Ovary (tissue), 10 donors: ENCODE measurements at places on chromosomes 4 and X. TPM values are rescaled to one million over a fixed set of nuclear protein-coding genes. Genes with fewer than 3 reads are reported as not detected.

GRCh38 chrX:13254076-13254785 is 65.6 kb downstream of the ATXN3L start:
- DNase-seq = peak; percentile 36

GRCh38 chrX:17020356-17020755 is 73.9 kb downstream of the REPS2 start:
- DNase-seq = no peak

GRCh38 chr4:26806331-26806730 is 54.3 kb upstream of the STIM2 start:
- DNase-seq = no peak

DNA sequence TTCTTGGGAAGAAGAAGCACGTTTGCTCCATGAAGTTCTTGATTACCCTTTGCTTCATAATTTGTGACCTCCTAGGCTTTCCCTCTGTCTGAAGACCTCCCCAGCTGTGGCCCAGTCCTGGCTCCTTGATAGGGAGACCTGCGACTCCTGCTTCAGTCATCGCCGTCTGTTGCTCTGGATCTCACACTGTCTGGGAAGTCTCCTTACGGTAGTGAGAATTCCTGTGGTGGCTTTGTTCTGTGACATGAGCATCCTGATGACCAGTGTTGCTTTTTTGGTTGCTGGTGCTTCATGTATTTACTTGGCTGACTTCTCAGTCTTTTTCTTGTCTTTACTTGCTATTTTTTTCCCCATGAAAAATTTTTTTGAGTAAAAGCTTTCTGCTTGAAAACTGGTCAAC is 44.2 kb downstream of the JADE1 start:
- DNase-seq = no peak

DNA sequence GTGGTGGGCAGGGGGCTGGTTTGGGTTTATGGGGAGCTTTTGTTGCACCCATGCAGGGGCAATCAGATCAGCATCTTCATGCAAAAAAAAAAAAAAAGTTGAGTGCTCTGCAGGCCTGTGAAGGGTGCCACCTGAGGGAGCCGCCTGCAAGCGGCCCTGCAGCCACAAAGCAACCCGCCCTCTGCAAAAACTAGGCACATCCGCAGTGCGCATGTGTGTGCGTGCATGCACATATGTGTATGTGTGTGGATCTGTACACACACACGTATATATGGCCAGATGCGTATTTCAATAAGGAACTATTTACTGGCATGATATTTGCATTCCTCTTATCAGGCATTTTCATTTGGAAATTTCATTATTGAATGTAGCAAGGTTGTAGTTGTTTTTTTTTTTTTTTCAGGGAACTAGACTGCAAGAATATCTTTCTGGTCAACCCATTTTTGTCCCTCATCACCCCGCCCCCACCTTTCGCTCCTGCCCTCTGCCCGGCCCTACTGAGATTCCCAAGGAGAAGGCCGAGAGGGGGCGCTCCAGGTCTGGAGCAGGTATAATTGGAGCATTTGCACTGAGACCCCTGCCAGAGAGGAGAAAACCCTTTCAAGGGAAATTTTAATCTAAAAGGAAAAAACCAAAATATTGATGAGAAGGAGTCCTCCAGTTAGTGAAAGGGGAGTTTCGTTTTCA is 18.1 kb downstream of the CCNQ start:
- no peak for DNase-seq

DNA sequence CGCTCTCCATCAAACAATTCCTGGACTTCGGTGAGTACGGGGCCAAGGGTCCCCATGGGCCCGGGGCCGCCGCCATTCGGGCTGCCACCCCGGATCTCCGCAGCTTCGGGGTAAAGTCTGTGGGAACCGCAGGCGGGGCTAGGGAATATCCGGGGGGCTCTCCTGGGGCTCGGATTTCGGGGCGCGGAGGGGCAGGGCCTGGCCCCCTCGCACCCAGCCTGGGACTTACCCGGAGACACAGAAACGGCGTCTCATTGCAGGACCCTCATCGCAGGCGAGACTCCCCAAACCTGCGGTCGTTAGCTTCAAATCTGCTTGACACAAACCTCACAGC is 413 bp downstream of the PDK3 start:
- DNase-seq = no peak

The PABPC1L2B gene
- not detected for total RNA-seq

The MAGEB1 gene
- total RNA-seq = not detected

- DNase-seq = no peak
Measured at GRCh38 chrX:9670136-9670814, 95.4 kb downstream of the GPR143 start.

DNA sequence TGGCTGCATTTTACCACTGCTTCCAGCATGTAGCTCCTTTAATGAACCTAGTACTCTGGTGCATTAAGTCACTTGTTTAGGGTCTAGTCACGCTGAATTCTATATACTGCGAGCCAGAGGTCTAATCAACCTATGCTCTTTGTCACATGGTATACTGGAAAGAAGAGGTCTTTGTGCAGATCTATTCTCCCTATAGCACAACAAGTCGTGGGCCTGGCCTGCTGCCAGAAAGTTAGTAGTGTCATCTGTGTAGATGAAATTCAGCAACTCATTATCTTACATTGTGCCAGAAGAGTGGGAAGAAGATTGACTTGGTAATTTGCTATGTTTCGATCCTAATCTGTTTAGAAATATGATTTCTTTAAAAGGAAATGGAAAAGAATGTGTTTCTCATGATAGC is 80.8 kb downstream of the AWAT2 start:
- DNase-seq = peak; percentile 19

DNA sequence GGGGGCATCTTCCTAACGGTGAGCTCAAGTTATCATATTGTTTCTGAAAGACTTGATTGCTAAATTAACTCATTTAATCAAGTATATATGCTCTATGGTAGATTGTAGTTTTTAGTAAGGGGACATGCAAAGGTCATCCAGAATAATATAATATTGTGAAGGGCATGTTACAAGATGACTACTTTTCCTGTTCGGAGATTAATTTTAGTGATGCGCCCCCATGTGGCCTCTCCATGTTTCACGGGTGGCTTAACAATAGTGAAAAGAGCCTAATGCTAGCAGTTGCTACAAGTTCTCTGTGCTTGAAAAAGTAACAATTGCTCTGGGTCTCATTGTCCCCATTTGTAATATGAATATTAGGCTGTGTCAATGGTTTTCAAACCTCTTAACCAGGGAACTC is 12.2 kb downstream of the SMPX start:
- DNase-seq = peak; percentile 16

DNA sequence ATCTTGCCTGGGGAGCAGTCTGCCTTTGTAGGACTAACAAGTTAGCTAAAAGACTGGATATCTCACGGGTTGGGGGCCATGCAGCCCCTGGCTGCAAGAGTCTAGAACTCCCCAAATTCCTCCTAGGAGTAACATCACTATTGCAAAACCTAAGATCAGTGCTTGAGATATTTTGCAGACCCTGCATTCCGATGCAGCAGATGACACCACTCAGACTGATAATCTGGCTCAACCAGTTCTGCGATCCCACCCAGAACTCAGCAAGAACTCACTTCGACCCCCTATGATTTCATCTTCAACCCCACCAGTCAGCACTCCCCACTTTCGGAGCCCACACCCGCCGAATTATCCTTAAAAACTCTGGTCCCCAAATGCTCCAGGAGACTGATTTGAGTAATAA is 834.0 kb downstream of the C4orf33 start:
- no peak for DNase-seq

DNA sequence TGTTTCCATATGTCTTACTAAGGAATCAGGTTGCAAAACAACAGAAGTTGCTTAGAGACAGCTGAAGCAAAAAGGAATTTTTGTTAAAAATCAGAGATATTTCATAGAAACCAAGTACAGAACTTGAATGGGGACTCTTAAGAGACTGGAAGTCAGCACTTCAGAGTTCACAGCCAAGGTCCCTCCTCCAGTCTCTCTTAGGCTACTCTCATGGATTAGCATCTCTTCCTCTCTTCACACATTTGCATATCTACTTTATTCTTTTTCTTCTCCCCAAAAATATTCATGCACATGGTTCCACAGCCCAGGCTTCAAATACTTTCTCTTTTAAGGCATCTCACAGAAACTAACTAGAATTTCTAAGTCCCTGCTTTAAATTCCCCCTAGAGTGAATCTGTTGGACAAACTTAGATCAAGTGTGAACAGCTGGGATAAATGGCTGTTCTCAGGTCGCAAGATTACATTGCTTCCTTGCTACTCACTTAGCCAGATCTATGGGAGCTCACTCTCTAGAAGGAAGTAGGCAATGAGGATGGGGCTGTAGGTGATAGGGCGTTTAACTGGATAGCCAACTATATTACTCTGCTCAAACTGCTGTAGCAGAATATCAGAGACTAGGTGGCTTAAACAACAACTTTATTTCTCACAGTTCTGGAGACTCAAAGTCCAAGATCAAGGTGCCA is 73.7 kb upstream of the GALNT7 start:
- no peak for DNase-seq

GRCh38 chr4:17468619-17469221 is 43.2 kb downstream of the QDPR start:
- peak; percentile 27 for DNase-seq

The TMPRSS11F gene
- total RNA-seq = not detected

DNA sequence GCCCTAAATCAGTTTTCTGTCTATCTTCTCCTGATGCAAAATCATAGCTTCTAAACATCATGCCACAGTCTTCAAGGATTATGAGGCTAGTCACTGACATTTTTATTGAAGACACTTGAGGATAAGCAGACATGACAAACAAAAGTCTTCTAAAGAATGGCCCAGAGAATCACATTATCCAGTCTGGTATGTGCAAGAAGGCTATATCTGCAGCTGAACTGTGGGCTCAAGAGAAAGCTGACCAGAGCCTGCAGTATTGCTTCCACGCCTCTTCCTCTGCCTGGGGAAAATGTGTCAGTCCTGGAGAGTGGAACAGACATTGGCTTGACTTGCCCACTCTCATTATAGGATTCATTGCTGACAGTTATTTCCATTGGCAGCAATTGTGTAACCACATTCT is 553.5 kb downstream of the SPOCK3 start:
- no peak for DNase-seq
